Inflammatory macrophage treated with lipopolysaccharide for 1 hour (primary cell): ENCODE measurements at places on chromosomes 1 and 21.

GRCh38 chr1:49197081-49197480 lies 420.4 kb upstream of the BEND5 start:
- DNase-seq: no peak

DNA sequence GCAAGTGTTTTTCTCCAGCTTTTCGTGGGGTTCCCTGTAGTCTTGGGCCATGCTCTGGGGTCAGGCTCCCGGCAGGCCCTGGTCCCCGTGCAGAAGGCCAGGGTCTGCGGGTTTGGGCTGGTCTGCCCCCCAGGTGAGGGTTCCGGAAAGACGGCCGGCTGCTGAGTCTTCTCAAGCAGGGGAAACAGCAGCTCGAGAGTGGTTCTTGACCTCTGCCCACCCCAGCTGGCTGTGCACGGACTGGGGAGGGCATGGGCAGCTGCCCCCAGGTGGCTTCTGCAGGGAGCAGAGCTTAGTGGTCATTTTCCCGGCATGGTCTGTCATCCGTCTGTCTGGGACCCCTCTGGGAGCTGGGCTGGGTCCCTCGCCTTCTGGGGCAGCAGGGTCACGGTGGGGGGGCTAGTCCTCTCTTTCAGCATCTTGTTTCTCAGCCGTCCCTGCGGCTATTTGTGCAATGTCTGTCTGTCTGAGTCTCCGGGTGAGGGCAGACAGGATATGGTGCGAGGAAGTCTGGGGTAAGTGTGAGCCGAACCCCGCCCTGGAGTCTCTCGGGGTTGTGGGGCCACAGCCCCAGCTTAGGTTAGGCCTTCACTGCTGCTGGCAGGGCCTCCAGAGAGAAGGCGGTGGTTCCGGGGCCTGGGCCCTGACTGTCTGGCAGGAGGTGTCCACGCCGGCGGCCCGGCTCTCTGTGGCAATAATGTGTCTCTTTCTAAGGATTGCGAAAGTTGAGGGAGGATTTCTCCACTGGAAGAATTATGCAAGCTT lies 6.1 kb downstream of the SKI start:
- DNase-seq: peak; percentile 98

DNA sequence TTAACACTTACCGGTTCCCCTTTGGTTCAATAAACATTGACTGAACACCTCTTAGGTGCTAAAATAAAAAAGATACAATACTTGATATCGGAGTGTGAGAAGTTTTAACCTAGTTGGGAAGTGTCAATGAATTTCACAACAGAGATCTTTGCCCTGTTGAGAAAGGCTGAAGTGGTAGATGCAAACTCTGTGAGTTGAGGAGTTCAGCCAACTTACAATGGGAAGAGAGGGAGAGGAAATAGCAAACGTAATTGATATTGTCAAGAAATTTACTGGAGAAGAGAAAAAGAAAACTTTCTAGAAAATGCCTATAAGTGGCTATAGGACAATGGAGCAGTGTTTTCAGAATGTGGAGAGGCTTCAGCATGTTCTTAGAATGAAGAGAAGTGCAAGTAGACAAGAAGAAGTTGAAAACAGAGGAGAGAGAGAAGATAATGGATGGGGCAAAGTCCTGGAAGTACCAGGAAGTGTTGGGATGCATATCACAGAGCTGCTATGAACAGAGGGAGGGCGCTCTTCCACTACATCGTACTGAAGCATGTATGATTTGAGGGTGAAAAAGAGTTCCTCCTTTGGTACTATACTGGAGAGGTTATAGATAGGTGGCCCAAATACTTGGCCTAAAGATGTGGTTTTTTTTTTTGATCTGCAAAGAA lies 48.9 kb downstream of the MEF2D start:
- no peak for DNase-seq

GRCh38 chr1:64295136-64295535 lies 91.7 kb downstream of the UBE2U start:
- DNase-seq: no peak

DNA sequence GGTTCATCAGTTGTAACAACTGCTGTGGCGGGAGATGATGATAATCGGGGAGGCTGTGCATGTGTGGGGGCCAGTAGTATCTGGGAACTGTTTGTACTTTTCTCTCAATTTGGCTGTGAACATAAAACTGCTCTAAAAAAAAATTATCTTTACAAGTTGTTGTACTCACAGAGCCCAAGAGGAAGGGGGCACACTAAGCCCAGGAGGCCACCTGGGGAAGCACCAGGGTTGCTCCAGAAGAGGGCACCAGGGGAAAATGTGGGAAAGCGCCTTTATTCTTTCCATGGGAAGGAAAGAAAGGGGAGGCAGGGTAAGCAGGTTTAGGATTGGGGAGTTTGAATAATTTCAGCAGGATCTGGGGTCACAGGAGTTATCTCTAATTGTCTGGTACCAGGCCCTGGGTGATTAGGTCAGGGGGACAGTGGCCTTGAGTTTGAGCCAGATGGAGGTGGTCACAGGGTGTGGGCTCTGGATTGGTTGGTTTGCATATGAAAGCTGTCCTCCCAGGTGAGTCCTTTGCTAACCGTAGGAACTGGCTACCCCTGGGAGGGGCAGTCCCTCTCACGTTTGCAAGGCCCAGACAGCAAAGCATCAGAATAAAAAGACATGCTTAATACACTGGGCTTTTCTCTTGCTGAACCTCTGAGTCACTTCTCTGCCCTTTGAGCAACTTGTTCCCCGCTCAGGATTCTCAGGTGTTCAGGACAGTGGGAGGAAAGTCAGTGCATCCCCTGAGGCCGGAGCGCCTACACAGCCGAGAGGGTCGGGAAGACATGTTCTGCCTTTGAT lies 11.2 kb downstream of the MYOC start:
- no peak for DNase-seq
